Brain microvascular endothelial cell (primary cell): ENCODE measurements at places on chromosomes 7 and 10.

GRCh38 chr7:80284855-80285254 is 150.2 kb downstream of the GNAI1 start:
- DNase-seq: peak; percentile 75

DNA sequence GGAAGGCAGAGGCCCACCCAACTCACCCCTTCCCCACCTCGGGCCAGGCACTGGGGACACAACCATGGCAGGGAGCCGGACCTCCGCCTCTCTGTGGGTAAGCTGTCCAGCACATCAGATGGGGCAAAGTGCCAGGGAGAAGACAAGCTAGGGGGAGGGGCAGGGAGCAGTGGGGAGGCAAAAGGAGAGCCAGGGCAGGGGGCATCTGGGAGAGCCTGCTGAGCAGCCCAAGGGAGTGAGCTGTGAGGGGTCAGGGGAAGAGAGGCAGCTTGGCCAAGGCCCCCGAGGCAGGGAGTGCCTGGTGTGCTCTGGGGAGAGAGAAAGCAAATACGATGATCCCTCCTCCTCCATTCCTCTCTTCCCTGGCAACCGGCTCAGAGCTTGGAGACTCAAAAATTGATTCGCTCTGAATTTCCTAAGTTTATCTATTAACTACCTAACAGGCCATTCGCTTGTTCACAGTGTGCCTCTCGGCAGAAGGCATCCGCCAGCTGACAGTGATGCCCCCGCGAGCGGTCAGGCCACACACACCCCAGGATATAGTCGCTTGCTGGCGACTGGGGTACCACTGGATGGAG is 4.5 kb downstream of the CAMK2B start:
- no peak for DNase-seq

DNA sequence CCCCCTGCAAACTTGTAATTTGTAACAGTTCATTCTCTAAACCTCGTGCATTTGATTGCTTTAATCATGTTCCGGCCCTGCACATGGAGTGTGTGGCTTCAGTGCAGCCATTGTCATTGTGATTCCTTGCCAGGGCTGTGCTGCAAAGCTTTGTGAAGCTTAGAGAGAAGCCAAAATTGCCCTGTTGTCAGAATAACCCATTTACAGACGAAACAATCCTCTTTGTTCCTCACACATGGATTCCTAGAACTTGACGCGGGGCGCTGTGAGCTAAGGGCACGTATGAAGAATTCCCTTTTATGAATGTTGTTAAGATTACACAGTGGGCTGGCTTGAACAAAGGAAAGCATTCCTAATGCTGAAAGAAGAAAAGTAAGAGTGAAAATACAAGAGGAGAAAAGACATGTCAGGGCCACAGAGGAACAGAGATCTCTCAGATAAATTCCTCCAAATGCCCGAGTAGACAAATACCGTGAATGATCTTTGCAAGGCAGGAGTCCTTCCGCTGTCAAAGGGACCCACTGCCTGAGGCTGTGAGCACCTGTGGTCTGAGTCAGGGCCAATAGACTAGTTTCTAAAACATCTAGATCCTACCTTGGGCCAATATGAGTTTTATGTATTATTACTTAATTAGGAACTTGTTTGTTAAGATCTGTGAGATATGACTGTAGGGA is 205.4 kb upstream of the C7orf33 start:
- no peak for DNase-seq

- DNase-seq: no peak
Observed at GRCh38 chr7:15607529-15608210, 45.9 kb upstream of the AGMO start.

DNA sequence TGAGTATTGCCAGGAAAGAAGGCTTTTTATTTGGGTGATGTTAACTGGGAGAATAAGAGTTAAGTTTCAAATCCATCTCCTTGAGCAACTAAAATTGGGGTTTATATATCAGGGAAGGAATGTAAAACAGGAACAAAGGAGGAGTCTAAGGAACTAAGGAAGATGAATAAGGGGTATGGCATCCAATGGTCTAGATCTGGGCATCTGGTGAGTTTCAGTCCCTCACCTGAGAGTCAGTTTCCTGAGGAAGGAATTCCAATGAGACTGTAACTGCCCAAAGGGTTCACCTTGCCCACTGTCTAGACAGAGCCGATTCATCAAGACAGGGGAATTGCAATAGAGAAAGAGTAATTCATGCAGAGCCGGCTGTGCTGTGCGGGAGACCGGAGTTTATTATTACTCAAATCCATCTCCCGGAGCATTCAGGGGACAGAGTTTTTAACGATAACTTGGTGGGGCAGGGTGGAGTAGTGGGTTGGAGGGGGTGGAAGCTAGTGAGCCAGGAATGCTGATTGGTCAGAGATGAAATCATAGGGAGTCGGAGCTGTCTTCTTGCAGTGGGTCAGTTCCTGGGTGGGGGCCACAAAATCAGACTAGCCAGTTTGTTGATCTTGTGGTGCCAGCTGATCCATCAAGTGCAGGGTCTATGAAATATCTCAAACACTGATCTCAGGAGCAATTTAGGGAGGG is 188.3 kb upstream of the STK17A start:
- DNase-seq: peak; percentile 2
